ENCODE measurements at places on chromosomes 1 and 21.

- no peak for DNase-seq
Measured at GRCh38 chr1:78045563-78045925, 222 bp upstream of the GIPC2 start.

DNA sequence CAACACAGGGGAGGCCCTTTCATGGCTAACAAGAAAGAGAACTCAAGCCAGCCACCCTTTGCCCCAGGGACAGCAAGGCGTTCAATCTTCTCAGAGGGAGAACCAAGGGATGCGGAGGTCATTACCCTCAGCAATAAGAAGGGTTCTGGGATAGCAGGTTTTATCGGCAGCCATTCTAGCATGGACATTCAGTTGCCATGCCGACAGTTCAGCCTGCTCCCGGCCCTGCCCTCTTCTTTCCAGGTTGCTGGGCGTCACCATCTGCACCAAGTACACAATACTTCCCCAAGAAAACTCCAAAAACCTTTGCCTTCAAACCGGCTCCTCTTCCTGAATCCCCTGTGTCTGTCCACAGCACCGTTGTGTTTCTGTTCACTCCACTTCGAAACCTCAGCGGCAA, 47.1 kb downstream of the SYT2 start:
- no peak for DNase-seq

DNA sequence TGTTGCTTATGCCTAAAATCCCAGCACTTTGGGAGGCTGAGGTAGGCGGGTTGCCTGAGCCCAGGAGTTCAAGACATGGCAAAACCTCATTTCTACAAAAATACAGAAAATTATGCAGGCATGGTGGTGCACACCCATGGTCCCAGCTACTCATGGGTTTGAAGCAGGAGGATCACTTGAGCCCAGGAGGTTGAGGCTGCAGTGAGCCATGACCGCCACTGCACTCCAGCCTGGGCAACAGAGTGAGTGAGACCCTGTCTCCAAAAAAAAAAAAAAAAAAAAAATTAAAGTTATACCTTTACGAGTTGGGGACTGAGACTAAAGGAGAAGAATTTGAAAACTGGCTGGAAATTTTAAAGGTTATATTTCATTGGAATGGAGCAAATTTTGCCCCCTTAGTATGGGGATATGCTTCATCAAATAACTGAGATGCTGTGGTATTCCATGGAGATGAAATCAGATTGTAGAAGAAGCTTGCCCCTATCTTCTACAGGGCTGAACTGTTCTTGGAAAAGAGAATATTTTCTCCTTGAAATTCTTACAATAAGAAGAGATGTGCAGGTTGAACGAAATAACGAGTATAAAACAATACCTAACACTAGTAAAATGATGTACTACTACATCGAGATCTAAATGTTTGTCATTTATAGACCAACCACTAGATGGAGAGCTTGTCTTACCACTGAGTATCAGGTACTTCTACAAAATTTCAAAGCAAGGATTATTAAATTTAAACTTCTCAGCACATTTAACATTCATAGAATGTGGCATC, 34.9 kb upstream of the SCYL3 start:
- DNase-seq = no peak

DNA sequence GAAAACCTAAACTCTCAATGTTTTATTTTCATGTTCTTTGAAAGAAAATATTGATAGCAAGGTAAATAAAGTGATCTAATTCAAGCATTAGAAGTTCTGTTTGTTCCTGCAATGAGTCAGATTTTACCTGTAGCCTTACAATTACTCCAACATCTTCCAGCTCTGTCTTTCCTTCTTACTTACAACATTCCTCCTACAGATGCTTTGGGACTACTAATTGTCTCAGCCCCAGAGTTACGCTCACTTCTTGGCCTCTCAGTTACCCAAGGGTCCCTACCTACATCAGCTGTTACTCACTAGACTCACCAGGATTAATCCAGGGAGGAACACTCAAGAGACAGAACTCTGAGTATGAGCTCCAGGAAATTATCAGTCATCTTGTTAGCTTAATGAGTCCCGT, 26.4 kb downstream of the OR14A16 start:
- no peak for DNase-seq

DNA sequence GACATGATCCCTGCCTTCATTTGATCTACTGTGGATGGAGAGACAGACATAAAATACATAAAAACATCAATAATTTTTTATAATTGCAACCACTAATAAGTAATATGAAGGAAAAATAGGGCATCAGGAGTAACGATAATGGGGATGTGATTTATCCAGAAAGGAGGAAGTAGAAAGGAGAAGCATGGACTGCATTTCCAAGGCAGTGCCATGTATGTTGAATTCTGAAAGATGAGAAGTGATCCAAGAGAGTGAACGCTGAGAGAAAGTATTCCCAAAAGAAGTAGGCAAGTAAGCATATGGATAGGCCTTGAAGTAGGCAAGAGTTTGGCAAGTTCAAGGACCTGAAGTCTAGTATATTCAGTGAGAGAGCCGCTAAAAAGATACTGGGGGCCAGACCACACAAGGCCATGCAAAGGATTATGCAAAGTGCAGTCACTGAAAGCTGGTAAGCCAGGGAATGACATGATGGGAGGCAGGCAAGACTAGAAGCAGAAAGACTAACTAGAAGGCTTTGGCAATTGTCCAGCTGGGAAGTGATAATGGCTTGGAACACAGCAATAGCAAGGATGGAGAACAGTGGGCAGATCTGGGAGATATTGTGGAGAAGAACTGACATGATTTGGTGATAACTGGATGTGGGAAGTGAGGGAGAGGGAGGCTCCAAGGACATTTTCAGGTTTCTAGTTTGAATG, 85.9 kb downstream of the TM2D1 start:
- DNase-seq = no peak

DNA sequence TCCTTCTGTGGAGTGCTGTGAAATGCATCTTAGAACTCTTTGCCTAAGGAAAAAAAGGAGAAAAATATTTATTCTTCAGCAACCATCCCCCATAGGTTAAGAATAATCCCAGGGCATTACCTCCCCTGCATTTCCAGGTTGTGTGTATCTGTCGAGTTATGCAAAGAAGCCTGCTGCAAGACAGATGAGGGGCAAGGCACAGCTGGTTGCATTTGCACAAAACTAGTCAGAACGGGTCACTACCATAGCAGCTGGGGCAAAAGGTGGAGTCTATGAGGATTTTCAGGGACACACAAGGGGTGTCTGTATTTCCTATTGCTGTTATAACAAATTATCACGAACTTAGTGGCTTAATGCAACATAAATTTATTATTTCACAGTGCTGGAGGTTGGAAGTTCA, 443.4 kb upstream of the C1orf87 start:
- DNase-seq = no peak

GRCh38 chr1:65027666-65028358, 61.5 kb upstream of the JAK1 start:
- no peak for DNase-seq
